HFFc6 (cell line): ENCODE measurements at places on chromosomes 3 and 15. TPM values are rescaled to one million over a fixed set of nuclear protein-coding genes. Genes with fewer than 3 reads are reported as not detected.

Gene LMAN1L
- total RNA-seq: not detected in 3 replicates

Gene RYR3
- total RNA-seq: not detected in 3 replicates

Gene PPARG
- total RNA-seq: 3.6 to 3.9 TPM (median 3.7 TPM) in 3 replicates

Gene CAV3
- 0.37 TPM in 1 of 3 replicates, not detected in the others for total RNA-seq

Gene NLGN1
- 9.1 to 13.7 TPM (median 11.0 TPM) in 3 replicates for total RNA-seq

Gene MYRIP
- total RNA-seq: 0.07 to 0.14 TPM (median 0.09 TPM) in 3 replicates

Gene BOC
- 8.2 to 13.2 TPM (median 8.6 TPM) in 3 replicates for total RNA-seq

Gene PLA2G4D
- not detected in 3 replicates for total RNA-seq

Gene ADIPOQ
- not detected in 3 replicates for total RNA-seq

Gene ANKUB1
- total RNA-seq: not detected in 3 replicates

Gene CAMK1
- total RNA-seq: 19.0 to 27.7 TPM (median 26.5 TPM) in 3 replicates

Gene WNT5A
- total RNA-seq: 251 to 358 TPM (median 308 TPM) in 3 replicates

Gene ANAPC13
- 122 to 152 TPM (median 136 TPM) in 3 replicates for total RNA-seq

Gene ISLR
- 1.9 to 6.3 TPM (median 4.4 TPM) in 3 replicates for total RNA-seq

Gene ZNF80
- not detected in 3 replicates for total RNA-seq

Gene ADGRG7
- not detected in 3 replicates for total RNA-seq

Gene SERPINI2
- total RNA-seq: not detected in 2 replicates

Gene GOLGA8R
- 0.07 to 0.27 TPM (median 0.15 TPM) in 3 replicates for total RNA-seq
